GM04503 (cell line): ENCODE measurements at places on chromosomes 1 and 21.
A peak's percentile ranks its signal among the peaks of the same experiment; 100 is the strongest.

- DNase-seq: no peak
These were observed 6.6 kb upstream of the SIM2 start for GRCh38 chr21:36692114-36692834.

- DNase-seq: no peak
These were observed 3.3 kb downstream of the B3GALT2 start for GRCh38 chr1:193183019-193183627.

- DNase-seq: peak; percentile 94
These were observed 26.9 kb downstream of the UCK2 start for GRCh38 chr1:165854101-165854845.

- DNase-seq: no peak
These were observed 7.6 kb upstream of the RASAL2 start for GRCh38 chr1:178086294-178086693.

- peak; percentile 43 for DNase-seq
These were observed 80.3 kb downstream of the RNF220 start for GRCh38 chr1:44485229-44485933.

GRCh38 chr1:110312188-110313121 lies 26.7 kb upstream of the RBM15 start:
- DNase-seq: no peak

- no peak for DNase-seq
These were observed 51.0 kb downstream of the EPB41 start for GRCh38 chr1:28965271-28965870.

DNA sequence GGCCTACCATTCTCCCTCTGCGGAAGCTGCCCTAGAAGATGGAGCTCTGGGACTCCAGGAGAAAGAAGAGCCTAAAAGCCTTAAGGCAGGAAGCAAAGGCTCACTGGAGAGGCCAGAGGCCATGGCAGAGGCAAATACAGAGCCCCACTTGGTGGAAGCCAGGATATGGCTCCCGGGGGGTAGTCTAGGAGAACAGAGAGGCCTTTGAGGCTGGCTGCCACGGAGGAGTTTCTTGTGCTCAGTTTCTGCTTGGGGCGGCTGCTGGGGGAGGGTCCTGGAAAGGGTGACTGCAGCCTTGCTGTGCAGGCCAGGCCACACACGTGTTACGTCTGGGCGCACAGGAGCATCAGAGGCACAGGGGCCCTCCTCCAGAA lies 5.4 kb downstream of the CC2D1B start:
- no peak for DNase-seq

- DNase-seq: no peak
These were observed 14.1 kb downstream of the MYOCOS start for GRCh38 chr1:171636141-171636540.

- no peak for DNase-seq
These were observed 445.6 kb downstream of the PLPP3 start for GRCh38 chr1:56133522-56134472.

DNA sequence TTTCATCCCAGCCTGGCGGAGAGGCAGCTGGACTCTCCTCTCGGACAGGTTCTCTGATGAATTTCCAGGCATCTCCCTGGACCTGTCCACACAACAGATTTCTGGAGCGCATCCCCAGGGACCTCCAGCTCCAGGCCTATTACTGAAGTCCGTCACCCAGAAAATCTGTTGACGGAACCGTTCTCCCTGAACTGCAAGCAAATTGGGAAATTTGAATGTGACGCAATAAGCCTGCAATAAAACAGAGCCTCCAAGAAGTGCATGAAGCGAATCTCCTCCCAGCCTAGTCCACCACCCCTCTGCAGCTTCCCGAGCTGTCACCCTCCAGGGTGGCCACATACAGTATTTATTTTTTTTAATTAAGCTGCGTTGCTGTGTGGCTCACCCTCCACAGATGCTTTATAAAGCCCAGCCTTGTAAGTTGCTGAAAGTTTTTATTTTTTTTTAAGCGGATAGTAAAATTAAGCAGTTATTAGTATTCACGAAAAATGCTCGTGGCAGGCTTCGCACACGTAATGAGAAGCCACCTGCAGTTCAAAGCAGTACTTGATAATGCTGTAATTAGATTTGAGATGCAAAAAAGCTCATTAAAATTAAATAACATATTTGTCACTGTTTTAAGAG lies 173.3 kb downstream of the CAMTA1 start:
- no peak for DNase-seq

DNA sequence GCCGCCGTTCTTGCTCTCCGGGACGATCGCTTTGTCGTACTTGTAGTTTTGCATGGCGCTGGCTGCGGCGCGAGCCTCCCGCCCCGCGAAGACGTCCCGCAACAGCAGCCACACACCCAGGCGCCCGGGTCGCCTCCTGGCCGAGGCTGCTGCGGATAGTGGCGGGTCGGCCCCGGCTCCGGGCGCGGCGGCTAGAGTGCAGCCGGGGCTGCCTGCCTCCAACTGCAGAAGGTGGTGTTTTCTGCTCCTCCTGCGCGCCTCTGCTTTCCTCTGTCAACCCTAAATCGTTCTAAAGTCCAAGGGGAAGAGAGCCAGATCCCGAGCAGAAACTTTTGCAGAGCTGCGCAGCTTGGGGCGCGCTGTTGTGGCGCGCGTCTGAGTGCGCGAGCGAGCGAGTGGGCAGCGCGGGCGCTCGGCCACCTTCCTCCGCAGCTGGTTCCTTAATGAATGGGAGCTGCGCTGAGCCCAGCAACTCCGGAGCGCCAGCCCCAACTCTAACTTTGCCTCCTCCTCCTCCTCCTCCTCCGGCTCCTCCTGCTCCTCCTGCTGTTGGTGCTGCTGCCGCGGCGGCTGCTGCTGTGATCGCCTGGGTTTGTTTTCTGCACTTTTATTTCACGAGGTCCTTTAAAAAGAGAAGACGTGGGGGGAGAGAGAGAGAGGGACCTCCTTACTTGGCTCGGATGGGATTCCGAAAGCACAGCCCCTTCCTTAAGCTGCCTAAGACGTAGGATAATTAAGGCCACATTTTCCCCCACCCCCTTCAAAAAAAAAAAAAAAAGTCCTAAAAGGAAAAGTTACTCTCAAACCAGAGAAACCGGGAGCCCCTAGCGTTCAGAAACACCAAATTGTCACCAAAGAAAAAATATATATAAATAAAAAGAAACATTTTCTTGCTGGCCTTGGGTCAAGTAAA lies at the start of gene PLPP3:
Gene PLPP3, minus strand, starts transcription at position 601 of the 913 bp plus-strand sequence. Its CDS starts 547 bp downstream, at position 54.
- DNase-seq: peak; percentile 93

- DNase-seq: no peak
These were observed 653.4 kb downstream of the KCNT2 start for GRCh38 chr1:195954848-195955247.

GRCh38 chr1:172893146-172893841 lies 157.4 kb downstream of the TNFSF18 start:
- DNase-seq: no peak

- DNase-seq: no peak
These were observed 205.7 kb downstream of the FOXD2 start for GRCh38 chr1:47643306-47644211.

GRCh38 chr1:5623399-5623798 lies 368.8 kb downstream of the NPHP4 start:
- DNase-seq: no peak

- no peak for DNase-seq
These were observed 43.6 kb downstream of the DMRTB1 start for GRCh38 chr1:53502641-53503432.

DNA sequence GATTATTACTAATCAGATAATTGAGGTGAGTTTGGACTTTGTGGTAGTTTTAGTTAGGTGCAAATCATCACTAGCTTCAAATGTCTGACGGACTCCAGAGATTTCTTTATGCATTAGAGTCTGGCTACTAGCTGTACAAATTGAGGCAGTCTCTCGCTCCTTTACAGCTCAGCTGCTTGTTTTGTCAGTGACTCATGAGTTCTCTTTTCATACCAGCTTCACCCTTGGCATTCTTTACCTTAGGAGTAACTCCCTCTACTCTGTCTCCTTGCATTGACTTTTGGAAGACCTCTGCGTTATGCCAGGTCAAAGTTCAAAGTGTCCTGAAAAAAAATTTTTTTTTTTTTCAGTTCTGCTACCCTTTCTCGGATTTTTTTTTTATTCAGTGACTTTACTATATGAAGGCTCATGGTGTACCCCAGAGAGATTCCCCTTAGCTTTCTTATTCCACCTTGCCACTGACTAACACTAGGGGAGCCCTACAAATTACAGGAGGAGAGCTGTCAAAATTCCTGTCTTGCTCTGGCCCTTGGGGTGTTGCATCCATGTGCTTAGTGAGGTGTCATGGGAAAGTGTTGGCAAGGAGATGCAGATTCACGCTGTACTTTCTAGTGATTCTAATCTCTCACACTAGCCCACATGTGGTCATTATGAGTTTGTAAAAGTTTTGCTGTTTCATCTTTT lies 576.6 kb downstream of the ADGRL2 start:
- DNase-seq: no peak

GRCh38 chr1:8873506-8874229 lies 4.8 kb downstream of the ENO1 start:
- DNase-seq: peak; percentile 95

- no peak for DNase-seq
These were observed 35.2 kb downstream of the HIVEP3 start for GRCh38 chr1:41883507-41883906.

DNA sequence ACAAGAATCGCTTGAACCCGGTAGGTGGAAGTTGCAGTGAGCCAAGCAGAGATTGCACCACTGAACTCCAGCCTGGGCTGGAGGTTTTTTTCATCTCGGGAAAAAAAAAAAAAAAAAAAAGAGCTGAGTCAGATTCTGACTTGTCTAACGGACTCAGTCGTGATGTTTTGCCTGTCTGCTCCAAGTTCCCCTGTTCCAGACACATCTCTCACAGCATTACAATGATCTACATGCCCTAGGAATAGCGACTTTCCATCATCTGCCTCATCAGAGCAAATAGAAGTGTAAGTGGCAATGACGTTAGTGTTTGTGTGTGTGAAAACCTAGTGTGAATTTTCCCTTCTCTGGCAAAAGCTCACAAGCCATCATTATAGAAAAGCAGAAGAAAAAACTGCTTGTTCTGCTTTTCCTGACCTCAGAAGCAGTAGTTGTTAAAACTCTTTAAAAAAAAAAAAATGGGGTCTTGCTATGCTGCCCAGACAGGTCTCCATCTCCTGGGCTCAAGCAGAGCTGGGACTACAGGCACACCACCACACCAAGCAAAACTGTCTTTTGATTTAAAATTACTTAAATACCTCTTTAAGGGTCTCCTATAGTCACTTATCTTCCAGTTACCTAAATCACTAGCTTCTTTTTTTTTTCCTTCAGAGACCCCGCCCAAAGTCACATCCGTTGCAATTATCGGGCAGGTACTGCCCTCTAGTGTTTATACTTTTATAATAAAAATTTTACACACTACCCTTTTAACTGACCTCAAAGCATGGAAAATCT lies 37.3 kb downstream of the PLEKHO1 start:
- DNase-seq: no peak

- DNase-seq: no peak
These were observed 135.9 kb downstream of the FGGY start for GRCh38 chr1:59432531-59433439.

DNA sequence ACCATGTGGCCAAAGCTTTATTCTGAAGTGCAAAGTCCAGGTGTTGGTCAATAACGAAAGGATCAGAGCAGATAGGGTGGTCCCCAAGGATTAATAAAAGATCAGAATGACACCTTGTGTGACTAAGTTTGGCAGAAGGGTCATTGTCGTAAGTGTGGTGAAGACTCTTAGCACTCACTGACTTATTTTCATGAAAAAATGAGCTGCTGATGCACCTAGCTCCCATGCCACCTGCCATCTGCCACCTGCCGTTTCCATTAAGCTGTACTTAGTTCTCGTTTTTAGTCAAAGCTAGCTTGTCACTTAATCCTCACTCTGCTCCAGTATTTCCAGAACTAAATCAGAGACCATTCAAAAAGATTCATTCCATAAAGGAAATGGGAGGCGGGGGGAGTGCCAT lies 112.6 kb downstream of the SEC16B start:
- DNase-seq: no peak

DNA sequence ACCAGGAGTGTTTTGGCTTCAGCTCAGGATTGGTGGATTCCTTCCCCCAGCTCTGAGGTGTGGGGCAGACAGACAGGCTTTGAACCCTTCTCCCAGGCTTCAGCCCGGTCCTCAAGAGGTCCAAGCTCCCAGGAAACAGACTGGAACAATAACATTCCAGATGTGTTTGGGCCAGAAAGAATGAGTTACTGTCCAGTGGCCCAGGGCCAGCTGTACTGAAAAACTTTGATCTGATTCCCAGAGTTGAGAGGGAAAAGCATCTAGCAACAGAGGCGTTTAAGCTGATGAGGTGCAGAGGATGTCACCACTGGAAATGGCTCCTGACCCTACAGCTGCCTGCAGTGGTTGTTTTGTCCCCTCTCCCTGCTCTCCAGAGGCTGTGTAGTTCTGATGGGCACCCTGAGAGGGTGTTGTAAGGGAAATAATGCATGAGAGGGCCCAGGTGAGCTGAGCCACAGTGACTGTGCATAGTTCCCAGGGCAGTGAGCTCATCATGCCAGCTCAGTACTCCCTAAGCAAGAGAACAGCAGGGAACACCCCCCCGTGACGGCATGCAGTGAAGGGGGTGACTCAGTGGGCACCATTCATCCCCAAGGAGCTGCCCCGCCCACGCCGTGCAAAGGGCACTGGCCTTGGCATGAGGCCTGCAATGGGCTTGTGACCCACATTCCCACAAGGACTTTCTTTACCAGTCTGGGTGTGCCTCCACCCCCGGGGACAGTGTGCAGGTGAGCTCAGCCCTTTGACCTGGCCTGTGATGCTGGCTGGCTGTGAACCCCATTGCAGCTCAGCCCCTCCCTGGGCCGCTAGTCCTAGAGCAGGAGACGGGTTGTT lies 13.8 kb upstream of the SFN start:
- peak; percentile 61 for DNase-seq

GRCh38 chr1:211638246-211638645 lies 37.2 kb downstream of the NEK2 start:
- no peak for DNase-seq

GRCh38 chr1:226482196-226482595 lies 66.4 kb upstream of the STUM start:
- DNase-seq: no peak

DNA sequence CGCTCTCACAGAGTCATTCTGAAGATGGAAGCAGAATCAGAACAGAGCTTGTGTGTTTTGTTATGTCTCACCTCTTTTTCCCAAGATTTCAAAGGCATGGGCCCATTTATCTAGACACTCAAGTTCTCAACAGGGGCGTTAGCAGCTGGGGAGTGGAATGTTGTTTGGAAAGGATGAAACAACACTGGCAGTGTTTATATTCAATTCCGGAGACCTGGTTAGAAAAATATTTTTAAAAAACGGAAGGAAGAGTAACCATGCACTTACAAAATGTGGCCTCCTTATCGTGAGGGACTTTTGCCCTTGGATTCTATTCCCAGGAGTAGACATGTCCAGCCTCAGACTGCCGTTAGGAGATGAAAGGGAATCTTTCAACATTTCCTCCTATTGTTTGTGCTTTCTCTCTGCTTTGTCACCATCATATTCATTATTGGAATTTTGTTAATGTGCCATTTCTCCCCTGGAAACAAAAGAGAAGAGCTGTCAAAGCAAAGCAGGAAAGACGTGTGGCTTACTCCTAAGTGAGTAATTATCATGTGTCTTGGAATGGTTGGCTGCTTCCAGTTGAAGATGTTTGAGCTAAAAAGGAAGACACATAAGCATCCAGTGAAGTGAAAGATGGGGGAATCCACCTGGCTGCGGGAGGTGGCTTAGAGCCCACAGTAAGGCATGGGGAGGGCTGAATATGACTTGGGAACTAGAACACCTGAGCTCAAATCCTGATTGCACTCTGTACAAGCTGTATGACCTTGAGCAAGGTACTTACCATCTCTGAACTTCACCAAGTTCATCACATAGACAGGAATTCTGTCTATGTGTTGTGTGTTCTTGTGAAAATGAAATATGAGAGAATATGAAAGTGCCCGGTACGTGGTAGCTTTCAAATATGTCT lies 71.7 kb upstream of the JUN start:
- DNase-seq: no peak
